ENCODE measurements at places on chromosomes 3 and 15. TPM values are rescaled to one million over a fixed set of nuclear protein-coding genes. Genes with fewer than 3 reads are reported as not detected.

The PLEKHO2 gene
- 4.6 TPM for total RNA-seq

The GPR160 gene
- total RNA-seq: 65.7 TPM

The CYP1A1 gene
- total RNA-seq: 0.82 TPM

The ADGRG7 gene
- total RNA-seq: 11.7 TPM

The EPHB3 gene
- total RNA-seq: 29.2 TPM

The SLC9C1 gene
- total RNA-seq: 0.43 TPM

The RBM5 gene
- 124 TPM for total RNA-seq

GRCh38 chr3:155737844-155738460 is 6.9 kb downstream of the PLCH1 start:
- DNase-seq: peak; percentile 56

DNA sequence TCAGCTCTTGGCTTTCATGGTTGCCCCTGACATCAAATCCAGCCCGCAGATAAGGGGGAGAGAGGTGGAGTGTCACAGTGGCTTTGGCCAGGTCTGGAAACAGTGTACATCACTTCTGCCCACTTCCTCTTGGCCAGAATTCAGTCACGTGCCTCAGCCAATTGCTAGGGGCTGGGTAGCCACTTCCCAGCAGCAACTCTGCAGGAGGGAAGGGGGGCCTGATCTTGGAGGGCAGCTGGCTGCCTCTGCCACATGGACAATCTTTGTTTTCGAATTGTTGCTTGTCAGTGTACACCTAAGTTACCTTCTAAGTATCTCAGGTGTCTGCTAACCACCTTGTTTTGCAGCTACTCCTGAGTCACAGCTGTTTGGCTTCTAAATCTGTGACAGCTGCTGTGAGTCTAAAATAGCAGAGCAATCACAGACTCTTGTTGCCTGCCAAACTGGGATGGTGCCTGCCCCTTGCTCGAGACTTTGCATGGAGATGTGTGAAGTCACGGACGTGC is 41.0 kb upstream of the LIMD1 start:
- DNase-seq: peak; percentile 41

DNA sequence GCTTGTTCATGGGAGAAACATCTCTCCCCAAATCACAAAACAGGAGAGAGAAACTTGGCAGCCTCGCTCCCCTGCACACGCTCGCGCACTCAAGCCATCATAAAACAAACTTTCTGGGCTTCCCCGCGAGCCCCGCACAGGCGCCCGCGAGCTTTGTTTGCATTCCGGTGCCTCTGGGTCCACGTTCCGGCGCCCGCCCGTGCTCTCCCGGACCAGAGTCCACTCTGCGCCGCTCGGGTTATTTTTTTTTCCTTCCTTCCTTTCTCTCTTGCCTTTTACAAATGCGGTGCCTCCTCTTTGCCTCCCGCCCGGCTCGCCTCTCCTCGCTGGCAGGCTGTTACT is 363 bp downstream of the MAGI1 start:
- DNase-seq: peak; percentile 80

GRCh38 chr15:94747510-94747909 is 516.1 kb downstream of the MCTP2 start:
- DNase-seq: no peak

GRCh38 chr3:28349469-28350000 is 911 bp upstream of the AZI2 start:
- DNase-seq: no peak

GRCh38 chr3:114566162-114566755 is 272.4 kb downstream of the TIGIT start:
- DNase-seq: no peak

- no peak for DNase-seq
These were observed 124.2 kb upstream of the ADPGK start for GRCh38 chr15:72907733-72908132.

GRCh38 chr3:71583566-71584393 is at the start of gene FOXP1:
FOXP1 (minus strand) TSS chr3:71583728; CDS start chr3:71198381, 385,347 bp downstream.
- DNase-seq: peak; percentile 78

GRCh38 chr3:127690106-127690505 is 17.4 kb downstream of the ABTB1 start:
- no peak for DNase-seq

DNA sequence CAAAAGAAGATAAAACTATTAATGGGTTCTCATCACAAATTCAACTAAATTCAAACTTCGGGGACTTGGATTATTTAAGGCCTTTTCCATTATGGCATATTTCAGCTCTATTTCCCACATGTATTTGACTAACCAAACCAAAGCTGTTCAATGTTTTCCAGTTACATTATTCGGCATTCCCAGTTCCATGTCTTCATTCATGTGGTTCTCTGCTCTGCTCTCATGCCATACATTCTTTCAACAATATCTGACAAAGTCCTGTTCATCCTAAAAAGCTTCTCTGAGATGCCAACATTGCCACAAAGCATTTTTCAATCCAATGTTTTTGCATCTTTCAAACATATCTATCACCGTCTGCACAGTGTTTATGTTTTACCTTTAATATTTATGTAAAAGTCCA is 141.4 kb downstream of the GREM1 start:
- no peak for DNase-seq

- DNase-seq: no peak
These were observed 50.8 kb upstream of the PLAAT1 start for GRCh38 chr3:193190146-193190786.

GRCh38 chr3:139944256-139944910 is 9.4 kb downstream of the CLSTN2 start:
- DNase-seq: no peak

DNA sequence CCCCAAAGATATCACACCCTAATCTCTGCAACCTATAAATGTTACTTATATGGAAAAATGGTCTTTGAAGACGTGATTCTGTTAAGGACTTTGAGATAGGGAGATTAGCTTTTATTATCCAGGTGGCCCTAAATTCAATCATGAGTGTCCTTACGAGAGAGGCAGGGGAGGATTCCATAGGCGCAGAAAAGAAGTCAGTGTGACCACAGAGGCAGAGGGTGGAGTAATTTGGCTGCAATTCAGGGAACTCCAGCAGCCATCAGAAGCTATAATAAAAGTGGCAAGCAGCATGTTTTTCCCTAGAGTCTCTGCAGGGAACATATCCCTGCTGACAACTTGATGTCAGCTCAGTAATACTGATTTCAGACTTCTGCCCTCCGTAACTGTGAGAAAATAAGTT is 315.2 kb upstream of the ROBO2 start:
- DNase-seq: peak; percentile 16
